GM13976 (cell line): ENCODE measurements at places on chromosomes 16 and 17.

DNA sequence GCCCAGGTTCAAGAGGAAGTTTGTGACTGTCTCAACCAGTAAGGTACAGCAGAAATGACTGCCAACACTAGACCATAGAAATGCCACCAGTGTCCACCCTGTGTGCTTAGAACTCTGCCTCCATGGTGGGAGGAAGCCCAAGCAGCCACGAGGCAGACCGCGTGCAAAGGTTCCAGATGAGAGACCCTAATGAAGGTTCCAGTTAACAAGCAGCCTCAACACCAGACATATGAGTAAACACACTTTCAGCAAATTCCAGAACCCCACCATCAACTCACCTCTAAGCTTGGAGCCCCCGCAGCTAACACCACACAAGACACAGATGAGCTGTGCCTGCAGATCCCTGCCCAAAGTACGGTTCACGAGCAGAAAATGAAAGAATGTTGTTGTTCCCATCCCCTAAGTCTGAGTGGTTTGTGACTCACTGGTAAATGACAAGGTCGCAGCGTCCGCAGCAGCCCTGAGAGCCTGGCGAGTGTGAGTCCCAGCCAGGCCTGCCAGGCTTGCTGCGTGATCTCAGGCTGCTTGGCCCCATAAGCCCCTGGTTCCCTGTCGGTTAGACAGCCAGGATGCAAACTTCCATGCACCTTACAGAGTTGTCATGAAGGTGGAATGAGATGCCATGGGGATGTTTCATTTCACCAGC lies 193.7 kb downstream of the C16orf95 start:
- DNase-seq = no peak

- DNase-seq = no peak
Measured at GRCh38 chr16:75727221-75727620, 931 bp upstream of the CPHXL start.

GRCh38 chr16:79411805-79412204 lies 188.7 kb downstream of the MAF start:
- DNase-seq = no peak

GRCh38 chr16:15536843-15537242 lies 102.5 kb downstream of the BMERB1 start:
- DNase-seq = no peak

DNA sequence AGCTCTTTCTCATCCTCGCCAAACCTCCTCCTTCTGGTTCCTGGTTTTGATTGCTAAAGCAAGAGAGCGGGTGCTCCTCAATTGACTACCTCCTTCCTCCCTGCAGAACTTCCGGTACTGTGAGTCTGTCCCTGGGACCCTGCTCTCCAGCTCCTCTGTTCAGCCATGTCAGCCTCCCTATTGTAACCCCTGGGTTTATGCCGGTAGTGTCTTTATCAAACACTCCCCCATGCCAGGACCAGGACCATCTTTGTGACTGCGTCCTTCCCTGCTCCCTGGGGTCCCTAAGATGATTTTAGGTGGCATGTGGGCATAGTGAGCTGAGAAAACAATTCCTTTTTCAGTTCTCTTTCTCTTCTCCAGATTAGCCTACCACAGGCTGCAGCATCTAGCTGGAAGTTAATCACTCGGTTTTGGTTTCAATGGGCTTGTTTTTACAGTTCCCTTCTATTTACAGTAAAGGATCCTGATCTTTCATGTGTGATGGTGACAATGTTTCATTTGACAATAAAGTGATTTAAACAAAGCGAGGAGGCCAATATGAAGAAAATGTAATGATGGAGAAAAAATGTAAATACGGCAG lies 27.7 kb upstream of the IL21R start:
- DNase-seq = no peak

DNA sequence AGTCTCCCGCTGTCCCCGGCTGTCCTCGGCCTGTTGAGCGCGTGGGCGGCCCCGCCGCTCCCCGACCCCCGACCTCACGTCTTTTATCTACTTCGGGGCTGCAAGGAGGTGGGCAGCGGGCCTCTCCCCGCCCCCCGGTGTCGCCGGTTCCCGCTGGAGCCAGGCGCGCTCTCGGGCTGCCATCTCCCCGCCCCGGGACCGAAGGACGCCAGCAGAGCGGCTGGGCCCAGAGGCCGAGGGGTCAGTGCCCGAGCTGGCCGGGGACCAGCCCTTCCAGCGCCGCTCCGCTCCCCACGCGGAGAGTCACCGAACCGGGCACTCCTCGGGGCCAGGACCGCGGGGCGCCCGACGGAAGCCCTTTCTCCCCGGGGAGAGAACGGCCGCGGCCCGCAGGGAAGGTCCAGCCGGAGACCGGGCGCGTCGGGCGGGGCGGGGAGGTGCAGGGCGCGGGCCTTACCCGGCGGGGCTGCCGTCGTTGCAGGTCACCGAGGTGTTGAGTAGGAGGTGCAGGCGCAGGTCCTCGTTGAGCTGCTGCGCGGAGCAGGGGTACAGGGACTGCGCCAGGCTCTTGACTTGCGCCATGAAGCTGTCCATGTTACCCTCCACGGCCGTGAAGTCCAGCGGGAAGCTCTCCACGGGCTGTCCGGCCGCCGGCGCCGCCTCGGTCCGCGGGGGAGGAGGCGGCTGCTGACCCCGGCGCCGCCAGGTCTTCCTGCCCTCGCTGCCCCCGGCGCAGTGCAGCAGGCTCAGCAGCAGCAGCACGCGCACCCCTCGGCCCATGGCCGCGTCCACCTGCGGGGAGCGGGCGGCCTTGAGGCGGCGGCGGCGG lies 643 bp downstream of the NOTUM start:
- DNase-seq = no peak

GRCh38 chr16:54506214-54506580 lies 219.6 kb upstream of the IRX3 start:
- DNase-seq = no peak

DNA sequence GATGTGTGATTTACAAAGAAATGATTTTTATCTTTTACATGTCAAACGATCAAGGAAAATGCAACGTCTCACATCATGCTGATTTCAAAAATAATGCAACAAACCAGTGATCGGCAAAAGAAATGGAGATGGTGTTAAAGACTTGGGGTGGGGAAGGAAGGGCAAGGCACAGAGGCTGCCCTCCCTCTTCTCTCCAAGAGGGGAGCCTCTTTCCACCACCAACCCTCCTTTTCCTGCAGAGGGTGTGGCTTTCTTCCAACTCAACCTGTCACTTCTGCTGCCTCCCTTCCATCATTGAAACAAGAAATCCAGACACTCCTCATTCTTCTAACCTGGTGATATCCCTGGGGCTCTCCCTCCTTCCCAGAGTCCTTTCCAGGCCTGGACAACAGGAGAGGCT lies 320.8 kb downstream of the SLC39A11 start:
- DNase-seq = no peak

DNA sequence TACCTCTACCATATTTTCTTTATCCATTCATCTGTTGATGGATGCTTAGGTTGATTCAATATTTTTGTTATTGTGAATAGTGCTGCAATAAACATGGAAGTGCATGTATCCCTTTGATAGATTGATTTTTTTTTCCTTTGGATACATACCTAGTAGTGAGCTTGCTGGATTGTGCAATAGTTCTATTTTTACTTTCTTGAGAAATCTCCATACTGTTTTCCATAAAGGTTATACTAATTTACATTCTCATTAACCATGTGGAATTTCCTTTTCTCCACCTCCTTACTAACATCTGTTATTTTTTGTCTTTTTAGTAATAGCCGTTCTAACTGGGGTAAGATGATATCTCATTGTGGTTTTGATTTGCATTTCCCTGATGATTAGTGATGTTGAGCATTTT lies 124.6 kb upstream of the TOX3 start:
- no peak for DNase-seq

GRCh38 chr16:56539656-56540055 lies 19.8 kb upstream of the BBS2 start:
- DNase-seq = no peak

GRCh38 chr17:42913522-42913921 lies 12.9 kb downstream of the G6PC1 start:
- no peak for DNase-seq

DNA sequence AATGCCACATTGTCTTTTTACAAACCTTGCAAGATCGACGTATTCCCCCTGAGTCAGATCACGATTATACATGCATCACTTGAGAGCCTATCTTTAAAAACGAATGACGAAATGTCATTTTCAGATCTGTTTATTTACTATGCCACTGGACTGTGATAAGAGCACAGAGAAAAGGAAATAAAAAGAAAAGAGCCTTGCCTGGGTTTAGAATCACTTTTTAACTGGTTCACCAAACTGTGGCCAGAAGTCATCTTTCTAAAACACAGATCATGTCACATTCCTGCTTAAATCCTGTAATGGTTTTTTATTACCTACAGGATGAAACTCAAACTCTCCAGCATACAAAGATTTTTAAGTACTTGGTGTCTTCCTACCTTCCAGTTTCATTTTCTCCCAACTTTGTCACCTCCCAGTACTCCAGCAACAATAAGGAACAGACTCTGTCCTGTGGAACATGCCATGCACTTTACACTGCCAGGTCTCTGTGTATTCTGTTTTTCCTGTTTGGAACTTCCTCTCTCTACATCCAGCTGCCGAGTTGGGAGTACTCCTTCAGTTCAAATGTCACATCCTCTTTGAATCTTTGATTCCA lies 91.5 kb downstream of the SNX11 start:
- DNase-seq = peak; percentile 43

- no peak for DNase-seq
Measured at GRCh38 chr17:72268431-72268830, 147.6 kb downstream of the SOX9 start.

DNA sequence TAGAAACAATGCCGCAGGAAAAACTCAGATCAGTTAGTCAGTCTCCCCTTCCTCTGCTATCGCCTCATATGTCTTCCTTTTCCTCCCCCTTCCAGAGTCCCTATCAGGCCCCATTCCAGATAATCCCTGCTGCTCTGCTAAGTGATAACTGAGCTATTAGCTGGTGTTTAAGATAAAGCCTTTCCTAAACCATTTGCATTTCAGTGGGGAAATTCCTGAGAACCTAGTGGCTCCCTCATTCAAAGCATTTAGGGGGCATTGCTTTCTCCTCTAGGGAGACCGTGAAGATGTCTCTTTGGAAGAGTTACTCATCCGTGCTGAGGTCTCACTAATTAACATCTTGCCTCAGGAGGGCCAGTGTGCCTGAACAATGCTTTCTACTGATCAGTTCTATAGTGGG lies 401.6 kb downstream of the NPIPA7 start:
- no peak for DNase-seq

DNA sequence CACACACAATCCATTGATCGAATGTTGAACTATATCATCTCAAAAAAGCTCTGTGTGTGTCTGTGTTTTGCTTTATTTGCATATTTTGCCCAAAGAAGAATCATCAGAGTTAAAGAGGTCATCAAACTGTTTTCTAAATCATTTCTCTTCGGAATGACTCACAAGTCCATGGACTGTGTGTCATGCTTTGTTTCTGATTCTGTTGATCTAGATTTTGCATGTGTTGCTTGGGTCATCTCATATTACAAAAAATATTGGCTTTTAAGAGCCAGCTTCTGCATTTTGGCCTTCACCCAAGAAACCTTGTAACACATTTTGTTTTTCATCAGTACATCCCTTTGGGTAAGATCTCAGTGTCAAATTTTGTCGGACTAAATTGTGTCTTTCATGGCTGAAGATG lies 471.2 kb upstream of the HSBP1 start:
- no peak for DNase-seq

DNA sequence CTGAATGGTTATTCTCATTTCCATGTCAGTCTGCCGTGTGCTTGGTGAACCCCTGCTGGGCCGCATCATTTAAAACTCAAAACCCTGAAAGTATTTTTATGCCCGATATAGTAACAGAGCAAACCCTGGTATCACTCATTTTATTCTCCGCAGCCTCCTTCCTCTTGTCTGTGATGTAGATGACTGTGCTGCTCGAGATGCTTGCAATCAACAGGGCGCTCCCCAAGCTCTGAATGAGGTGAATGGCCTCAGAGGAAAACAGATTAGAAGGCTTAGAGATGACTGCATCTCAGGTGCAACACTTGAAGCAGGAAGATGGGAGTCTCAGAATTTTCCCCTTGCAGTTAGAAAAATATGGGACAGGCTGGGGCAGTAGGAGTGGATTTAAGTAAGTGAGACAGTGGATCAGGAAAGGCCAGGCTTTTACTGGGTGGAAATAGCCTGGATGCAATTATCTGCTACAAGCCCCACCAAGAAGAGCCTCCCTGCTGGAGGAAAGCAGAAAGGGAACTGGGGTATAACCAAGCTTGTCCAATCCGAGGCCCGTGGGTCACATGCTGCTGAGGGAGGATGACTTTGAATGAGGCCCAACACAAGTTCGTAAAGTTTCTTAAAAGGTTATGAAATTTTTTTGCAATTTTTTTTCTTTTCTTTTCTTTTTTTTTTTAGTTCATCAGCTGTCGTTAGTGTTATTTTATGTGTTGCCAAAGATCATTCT lies 166.9 kb downstream of the CDH13 start:
- DNase-seq = no peak

DNA sequence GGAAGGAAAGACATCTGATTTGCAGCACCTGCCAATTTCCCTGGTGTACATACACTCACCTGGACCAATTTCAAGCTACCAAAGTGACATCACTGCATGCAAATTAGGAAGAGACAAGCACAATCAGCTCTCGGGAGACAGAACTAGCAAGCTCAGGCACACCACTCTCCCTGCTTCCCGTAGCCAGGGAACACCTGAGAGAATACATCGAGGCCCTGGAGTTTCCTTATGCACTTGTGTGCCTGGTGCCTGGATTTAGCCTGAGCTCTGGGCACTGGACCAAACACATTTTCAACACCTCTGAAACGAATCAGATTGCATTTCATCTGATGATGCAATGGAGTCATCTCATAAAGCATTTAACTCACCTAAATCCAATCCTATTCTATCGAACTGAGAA lies 110.5 kb downstream of the HS3ST2 start:
- no peak for DNase-seq

GRCh38 chr17:11928436-11928835 lies 68.8 kb downstream of the ZNF18 start:
- DNase-seq = no peak

DNA sequence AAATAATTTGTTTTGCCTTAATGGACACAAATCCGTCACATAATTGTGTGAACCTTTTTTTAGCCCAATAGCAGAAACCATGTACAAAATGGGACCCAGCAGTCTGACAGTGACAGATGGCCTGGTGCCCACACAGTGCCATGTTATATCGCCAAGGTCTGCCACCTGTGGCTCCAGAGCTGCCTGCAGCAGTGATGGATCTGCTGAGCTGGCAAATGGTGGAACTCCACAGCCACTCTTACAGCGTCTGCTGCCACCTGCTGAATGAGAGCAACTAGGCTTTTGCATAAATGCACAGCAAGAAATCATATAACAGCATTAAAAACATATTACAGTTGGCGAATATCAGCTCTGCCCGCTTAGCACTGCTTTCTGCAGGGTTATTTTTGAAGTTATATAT lies 59.4 kb downstream of the NUP93 start:
- DNase-seq = no peak
